Right kidney (tissue), 9 donors: ENCODE measurements at places on chromosomes 3 and 15.
A peak's percentile ranks its signal among the peaks of the same experiment; 100 is the strongest.

DNA sequence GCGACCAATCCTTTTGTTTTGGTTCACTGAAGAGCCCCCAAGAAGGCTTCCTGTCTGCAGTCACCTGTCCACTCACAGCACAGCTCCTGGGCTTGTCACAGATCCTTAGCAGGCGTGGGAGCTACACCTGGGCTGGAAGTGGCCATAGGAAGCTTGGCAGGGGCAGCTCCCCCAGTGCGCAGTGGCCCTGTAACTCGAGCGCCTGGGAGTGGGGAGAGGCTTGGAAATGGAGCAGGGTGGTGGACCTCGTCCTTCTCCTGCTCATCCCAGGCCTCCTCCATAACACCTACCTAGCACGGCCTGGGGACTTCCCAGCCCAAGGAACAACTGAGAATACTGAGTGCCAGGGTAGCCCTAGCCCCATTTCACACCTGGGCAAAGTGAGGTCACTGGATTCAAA lies 19.3 kb upstream of the TGM5 start:
- no peak for DNase-seq

GRCh38 chr3:171354706-171355582 lies 105.3 kb downstream of the TNIK start:
- DNase-seq, result no peak

GRCh38 chr3:141812586-141812985 lies 49.4 kb downstream of the GRK7 start:
- no peak for DNase-seq

- DNase-seq, result no peak
These were observed 10.1 kb downstream of the CLDND1 start for GRCh38 chr3:98512576-98512975.

DNA sequence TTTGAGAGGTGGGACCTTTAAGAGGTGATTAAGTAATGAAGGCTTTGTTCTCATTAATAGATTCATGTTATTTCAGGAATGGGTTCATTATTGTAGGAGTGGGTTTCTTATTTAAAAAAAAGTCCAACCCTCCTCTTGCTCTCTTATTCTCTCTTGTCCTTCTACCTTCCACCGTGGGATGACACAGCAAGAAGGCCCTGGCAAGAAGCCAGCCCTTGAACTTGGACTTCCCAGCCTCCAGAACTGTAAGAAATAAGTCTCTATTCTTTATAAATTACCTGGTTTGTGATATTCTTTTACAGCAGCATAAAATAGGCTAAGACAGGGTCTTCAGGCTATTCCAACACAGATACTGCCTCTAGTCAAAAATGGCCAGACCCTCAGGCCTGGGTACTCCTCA lies 62.2 kb downstream of the MYLK start:
- DNase-seq, result no peak

DNA sequence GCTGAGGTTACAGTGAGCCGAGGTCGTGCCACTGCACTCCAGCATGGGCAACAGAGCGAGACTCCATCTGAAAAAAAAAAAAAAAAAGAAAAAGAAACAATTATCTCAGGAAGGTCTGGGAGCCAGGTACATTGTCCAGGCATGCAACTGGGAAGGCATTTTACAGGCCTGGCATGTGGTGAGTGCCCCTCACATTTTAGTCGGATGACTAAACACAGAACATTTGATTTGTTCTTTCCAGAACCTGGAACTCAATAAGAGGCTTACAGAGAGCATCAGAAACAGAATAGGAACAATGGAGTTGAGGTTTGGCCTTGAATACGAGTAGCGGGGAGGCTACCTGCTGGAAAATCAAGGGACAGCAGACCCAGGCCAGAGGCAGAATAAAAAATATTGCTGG lies 33.7 kb upstream of the IGF1R start:
- no peak for DNase-seq

DNA sequence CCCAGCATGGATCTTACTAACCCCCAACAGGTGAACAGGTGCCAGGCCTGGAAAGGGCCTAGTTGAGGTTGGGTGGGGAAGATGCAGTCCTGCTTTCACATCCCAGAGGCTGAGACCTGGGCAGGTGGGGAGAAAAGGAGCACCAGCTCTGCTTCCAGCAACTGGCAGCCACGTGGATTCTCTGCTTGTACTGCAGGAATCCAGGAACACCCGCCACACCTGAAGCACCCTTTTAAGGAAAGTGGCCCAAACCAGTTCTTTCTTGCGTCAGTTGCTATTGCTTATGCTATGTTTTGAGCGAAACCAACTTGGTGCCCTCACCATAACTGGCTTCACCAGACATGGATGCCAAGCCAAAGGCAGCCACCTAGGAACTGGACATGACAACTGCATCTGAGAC lies 28.1 kb upstream of the NEO1 start:
- DNase-seq, result no peak

- peak; percentile 6 for DNase-seq
These were observed 16.4 kb upstream of the SLC35G2 start for GRCh38 chr3:136802481-136802996.

GRCh38 chr15:58574631-58575030 lies 142.8 kb downstream of the LIPC start:
- no peak for DNase-seq

DNA sequence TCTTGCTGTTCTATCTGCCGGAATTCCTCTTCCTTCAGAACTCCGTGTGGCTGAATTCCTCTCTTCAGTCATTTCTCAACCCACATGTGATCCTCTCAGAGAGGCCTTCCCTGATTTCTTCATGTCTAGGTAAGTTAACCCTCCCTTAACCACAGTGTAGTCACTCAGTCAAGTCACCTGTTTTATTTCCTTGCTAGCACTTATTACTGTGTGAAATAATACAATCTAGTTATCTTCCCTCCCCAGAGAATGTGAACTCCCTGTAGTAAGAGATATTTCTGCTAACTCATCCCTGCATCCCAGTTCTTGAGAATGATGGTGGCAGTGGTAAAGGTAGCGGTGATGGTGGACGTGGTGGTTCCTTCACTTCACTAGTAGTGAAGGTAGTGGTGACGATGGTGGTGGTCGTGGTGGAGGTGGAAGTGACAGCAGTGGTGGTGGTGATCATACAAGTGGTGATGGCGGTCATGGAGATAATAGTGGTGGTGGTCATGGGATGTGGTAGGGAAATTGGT lies 33.3 kb downstream of the COL6A5 start:
- DNase-seq, result no peak

- no peak for DNase-seq
These were observed 20.8 kb downstream of the CIAO2A start for GRCh38 chr15:64072812-64073211.

- DNase-seq, result no peak
These were observed 368.0 kb upstream of the AGTR1 start for GRCh38 chr3:148329481-148330235.

DNA sequence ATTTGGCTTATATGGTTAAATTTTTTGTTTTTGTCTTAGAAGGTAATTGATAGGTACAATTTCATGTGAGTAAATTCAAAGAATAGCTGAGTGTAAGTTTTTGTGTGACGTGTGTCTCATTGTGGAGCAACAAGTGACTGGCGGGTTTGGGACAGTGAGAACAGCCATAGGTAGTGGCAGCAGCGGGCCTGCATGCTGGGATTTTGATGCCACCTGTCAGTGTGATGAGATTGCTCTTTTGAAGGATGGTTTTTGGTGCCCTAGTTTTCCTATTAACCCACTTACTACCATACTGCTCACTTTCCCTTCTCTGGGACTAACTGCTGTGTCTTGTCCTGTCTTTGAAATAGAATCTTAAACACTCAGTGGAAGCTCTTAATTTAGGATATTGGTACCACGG lies 522.6 kb downstream of the NAALADL2 start:
- no peak for DNase-seq

GRCh38 chr3:32143849-32144757 lies 37.7 kb downstream of the GPD1L start:
- peak; percentile 46 for DNase-seq

DNA sequence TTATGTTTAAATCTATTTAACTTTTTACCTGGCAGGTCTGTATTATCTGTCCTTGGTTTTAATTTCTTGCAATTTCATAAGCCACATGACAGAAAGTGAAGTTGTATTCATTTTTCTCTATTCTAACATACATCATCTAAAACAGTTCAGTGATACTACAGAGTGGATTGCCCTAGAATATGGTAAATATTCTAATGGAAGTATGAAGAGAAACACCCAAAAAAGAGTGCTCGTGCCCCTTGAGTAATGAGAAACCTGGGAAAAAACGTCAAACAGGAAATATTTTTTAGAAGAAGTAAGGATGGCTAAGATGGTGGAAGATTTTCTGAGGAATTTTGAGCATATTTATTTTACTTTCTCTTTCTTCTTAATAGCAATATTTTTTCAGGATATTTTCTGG lies 261.1 kb upstream of the CBLB start:
- no peak for DNase-seq

DNA sequence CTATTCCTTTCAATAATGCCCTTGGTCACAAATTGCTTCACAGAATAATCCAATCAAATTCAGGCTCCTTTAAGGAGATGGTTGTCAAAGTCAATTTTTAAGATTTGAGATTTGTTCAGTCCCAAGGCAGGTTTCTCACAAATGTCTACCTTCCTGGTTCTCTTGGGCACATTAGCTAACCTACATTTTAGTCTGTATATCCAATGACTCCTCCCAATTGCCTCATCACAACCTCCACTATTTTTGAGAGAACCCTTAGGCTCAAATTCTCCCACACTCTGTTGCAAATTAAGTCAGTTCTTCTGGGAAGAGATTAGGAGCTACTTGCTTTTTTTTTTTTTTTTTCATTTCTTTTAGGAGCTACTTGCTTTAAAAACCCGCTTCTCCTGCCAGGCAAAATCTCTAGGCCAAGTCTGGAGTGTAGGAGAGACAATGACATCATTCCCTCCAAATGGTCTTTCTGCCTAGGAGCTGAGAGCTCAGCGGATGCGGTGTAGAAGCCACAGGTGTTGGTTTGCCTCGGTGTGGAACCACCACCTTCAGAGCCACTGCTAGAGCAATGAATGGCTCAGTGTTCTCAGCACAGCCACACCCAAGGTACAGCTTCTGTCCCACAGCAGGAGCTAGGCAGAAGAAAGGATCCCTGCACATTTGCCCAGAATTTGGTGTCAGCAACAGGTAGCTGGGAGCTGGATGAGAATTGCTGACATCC lies 10.0 kb upstream of the INO80 start:
- no peak for DNase-seq

DNA sequence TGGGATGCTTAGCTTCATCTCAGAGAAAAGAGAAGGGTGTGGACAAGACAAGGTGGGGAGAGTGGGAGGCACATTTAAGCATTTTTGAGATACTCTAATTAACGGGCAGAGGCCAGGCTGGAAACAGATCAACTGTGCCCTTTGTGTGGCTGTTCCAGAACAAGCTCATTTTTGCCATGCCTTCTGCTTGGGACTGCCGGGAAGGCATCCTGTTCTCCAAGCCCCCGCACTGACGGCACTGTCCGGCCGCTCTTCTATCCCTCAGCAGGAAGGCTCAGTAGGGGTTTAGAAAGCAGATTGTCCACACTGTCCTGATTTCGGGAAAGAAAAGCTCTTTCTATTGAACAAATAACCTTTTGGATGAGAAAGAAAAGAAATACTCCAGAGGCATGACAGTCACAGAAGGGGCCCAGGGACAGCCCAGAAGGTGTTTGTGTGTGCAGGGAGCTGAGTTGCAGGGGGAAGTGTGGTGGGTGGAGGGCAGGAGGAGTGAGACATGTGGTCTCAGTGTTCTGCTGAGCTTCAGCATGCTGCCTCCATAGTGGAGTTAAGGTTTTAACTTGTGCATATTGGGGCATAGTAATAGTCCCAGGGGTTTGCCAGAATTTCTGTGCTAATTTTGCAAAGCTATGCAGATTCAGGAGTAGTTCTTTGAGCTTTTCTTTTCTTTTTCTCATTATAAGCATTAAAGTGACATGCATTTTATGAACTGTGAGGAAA lies 27.3 kb downstream of the SV2B start:
- DNase-seq, result no peak

DNA sequence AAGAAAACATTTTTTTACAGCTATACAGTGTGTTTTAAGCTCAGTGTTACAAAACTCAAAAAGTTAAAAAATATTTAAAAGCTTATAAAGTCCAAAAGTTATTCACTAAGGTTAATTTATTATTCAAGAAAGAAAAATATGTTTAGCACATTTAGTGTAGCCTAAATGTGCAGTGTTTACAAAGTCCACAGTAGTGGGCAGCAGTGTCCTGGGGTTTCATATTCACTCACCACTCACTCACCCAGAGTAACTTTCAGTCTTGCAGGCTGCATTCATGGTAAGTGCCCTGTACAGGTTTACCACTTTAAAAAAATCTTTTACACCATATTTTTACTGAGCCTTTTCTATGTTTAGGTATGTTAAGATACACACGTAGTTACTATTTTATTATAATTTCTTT lies 300.2 kb upstream of the TRIM42 start:
- DNase-seq, result no peak

DNA sequence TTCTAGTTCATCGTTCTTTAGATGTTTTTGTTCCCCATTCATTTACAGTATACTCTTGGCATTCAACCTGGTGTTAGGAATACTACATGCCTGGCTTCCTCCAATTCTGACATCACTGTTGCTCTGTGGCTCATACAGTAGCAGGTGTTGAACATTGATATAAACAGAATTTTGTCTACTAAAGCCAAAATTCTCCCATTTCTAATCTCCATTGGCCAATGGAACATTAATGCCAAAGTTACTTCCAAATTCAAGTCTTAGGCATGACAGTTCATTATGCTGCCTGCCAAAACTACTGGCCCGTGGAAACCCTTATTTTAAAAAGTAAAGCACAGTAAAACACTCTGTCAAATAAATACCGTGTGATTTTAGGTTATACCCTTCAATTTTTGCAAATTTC lies 368.0 kb downstream of the NAALADL2 start:
- no peak for DNase-seq

DNA sequence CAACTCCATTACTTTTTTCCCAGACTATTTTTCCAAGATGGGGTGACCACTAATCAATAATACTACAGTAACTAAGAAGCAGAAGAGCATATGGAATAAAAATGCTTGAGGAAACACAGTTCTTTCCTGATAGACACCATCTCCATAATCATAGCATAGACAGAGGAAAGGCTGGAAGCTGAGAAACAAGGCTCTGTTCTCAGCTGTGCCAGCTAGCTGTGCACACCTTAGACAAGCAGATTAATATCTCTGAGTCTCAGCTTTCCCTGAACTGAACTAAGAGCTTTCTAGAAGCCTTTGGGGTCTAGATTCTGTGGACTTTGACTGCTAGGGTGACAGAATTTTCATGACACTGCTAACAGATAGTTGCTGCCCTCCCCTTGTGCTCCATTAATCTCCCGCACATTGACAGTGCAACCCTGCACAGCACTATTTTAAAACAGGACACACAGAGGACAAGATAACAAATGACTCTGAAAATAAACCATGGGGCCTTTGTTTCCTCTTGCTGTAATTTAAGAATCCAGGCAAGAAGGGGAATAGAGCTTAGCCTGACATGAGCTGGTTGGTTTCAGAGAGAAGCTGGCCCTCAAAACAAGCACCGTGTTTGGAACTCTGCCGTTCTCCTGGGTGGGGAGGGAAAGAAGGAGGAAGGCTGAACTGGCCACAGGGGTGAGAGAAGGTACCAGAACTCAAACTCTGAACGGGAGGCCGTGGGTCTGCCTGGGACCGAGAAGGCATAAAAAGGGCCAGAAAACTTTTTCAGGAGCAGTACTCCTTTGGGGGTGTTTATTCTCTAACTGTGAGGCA lies 67.4 kb downstream of the ATP13A5 start:
- peak; percentile 17 for DNase-seq
